ENCODE measurements at places on chromosomes 2 and 18.

GRCh38 chr2:138818556-138818955 lies 38.4 kb upstream of the NXPH2 start:
- DNase-seq: no peak

DNA sequence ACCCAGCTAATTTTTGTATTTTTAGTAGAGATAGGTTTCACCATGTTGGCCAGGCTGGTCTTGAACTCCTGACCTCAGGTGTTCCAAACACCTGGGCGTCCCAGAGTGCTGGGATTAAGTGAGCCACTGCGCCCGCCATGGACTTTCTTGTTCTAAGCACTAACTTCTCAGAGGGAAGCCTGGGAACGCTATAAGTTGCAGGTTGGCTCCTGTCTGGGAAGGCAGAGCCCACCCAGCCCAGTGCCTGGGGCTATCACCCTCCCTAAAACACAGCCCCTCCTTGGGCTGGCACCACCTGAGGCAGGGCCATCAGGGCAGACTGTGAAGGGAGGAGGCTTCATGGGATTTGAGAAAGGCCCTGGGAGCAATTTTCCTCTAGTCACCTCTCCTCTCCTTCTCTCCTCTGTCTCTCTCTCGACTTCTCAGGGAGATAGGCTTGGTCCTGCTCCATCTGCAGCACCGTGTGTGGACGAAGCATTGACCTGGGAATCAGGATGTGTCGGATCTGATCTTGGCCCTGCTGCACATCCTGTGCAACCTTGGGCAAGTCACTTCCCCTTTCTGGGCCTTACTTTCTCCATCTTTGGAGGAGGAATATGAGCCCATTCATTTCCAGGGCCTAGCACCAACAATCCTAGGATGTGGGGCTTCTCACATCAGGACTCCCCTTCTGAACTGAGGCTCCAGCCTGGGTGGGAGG lies 10.9 kb downstream of the PSD4 start:
- DNase-seq: no peak

- no peak for DNase-seq
These were observed 126.2 kb downstream of the RAPGEF4 start for GRCh38 chr2:172861656-172862476.

DNA sequence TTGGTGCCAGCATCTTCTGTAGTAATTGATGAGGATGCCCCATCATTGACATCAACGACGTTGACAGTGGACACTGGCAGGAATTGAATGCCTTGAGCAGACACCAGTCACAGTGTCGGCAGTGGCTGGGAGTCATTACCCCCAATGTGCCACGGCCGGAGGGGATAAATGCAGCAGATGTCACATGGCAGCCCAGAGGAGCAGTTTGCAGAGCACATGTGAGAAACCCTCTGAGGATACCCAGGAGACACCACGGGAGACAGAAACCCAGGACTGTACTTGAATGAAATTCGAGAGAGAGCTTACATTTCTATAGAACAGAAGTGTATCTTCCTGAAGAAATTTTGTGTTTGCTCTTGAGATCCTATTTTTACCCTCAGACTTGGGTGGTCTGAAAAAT lies 409.1 kb upstream of the TNP1 start:
- DNase-seq: no peak

- no peak for DNase-seq
These were observed 18.2 kb upstream of the FZD7 start for GRCh38 chr2:202015471-202015870.

DNA sequence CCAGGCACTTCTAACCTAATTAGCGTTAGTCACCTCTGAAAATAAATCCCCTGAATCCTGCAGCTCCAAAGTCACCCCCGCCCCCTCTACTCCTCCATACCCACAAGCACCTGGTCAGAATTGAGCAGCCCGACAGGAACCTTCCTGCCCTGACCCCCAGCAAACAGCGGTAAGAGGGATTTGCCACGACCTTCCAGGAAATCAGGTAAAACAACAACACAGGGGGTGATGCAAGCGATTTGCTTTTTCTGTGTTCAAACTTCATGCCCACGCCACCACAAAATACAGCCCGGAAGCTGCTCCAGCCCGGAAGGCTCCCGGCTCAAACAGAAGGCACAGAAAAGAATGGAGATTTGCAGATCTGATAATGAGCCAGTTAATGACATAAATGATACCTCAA lies 367.1 kb downstream of the GPD2 start:
- DNase-seq: no peak

DNA sequence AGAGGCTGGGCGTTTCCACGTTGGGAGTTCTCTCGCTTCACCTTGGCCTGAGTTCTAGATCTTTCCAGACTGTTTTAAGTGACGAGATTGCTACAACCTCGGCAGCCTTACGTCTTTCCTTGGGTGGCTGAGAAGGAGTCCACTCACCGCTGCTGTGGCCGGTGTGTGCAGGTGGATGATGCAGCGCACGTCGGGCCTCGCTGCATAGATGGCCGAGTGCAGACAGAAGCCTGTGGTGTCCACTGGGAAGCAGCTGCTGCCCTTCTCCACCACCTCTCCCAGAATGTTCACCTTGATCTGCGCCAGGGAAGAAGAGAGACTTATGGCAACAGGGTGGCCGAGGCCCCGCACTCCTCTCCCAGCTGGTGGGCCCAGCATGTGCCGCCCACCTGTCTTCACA lies 75.7 kb downstream of the ADD2 start:
- DNase-seq: no peak

GRCh38 chr2:43852196-43852730 lies 13.5 kb downstream of the ABCG8 start:
- DNase-seq: no peak

DNA sequence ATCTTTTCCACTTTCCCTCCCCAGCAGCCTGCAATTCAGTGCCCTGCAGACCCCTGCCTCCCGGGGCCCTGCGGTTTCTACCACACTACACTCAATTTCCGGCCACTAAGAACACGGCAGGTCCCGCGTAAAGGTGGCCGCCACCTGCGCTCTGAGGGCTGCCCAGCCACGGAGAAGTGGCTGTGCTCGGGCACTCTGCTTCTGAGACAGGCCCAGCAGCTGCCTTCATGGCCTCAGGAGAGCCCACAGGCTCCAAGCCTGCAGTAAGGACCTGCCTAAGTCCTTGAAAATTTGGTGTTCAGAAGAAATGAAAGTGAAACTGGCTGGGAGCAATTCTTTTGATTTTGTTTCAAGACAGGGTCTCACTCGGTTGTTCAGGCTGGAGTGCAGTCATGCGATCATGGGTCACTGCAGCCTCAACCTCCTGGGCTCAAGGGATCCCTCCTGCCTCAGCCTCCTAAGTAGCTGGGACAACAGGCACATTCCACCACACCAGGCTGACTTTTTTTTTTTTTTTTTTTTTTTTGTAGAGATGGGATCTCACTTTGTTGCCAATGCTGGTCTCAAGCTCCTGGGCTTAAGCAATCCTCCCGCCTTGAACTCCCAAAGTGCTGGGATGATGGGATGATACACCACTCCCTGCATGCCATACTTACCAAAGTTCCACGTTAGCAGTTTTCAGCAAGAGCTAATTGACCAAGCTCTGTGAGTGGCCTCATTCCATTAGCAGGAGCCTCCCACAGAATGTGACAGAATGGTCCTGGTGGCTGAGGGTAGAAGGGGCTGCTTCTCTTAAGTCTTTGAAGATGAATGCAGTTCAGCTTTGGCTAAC lies 14.6 kb upstream of the ALPP start:
- no peak for DNase-seq

GRCh38 chr2:1835581-1836201 lies 91.4 kb upstream of the PXDN start:
- no peak for DNase-seq

DNA sequence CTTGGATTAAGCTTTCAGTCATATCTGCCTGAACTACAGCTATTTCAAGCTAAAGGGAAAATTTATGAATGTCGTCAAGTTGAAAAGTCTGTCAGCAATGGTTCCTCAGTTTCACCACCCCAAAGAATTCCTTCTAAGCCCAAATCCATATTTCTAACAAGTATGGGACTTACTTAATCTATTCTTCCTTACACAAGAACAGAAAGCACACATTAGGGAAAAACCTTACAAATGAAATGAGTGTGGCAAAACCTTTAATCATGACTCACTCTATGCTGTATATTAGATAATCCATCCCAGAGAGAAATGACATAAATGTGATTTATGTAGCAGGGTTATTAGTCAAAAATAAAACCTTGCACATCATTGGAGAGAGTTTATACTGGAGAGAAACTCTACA lies 78.9 kb downstream of the RAB31 start:
- no peak for DNase-seq

- DNase-seq: no peak
These were observed 27.0 kb upstream of the HNMT start for GRCh38 chr2:137937246-137937645.

DNA sequence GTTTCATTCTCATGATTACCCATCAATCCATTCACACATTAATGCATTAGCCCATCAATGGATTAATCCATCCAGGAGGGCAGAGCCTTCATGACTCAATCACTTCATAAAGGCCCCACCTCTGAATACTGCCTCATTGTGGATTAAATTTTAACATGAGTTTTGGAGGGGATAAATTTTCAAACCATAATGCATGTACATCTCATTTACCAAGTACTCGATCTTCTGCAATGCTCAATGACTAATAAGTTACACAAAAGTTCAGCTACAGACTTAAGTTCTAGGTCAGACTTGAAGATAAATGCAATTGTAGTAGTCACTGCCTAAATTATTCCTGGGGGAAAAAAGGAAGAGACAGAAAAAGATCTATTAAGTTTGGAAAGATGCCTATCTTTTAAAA lies 120.0 kb upstream of the OSR1 start:
- no peak for DNase-seq

DNA sequence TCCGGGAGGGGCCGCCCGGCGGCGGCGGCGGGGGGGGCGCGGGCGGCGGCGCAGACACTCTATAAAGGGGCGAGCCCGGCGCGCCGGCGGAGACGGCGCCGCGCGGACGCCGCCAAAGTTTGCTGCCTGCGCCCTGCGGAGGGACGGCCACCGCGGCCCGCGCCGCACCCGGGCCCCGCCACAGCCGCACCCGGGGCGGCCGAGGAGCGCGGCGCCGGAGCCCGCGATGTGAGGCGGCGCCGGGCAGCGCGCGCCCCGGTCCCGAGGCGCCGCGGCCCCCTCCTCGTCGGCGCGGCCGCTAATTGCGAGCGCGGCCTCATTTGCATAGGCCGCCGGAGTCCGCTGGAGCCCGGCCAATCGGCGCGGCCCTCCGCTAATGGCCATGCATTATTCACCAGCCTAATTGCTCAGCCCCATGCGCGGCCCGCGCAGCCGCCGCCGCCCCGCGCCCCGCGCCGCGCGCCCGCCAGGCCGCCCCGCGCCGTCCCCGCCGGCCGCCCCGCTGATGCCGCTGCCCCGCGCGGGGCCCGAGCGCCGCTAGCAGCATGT lies at the start of gene SALL3:
TSS of gene SALL3 (plus strand) at position 89 of the 549 bp plus-strand sequence. CDS start at position 546, 457 bp downstream.
- DNase-seq: no peak

DNA sequence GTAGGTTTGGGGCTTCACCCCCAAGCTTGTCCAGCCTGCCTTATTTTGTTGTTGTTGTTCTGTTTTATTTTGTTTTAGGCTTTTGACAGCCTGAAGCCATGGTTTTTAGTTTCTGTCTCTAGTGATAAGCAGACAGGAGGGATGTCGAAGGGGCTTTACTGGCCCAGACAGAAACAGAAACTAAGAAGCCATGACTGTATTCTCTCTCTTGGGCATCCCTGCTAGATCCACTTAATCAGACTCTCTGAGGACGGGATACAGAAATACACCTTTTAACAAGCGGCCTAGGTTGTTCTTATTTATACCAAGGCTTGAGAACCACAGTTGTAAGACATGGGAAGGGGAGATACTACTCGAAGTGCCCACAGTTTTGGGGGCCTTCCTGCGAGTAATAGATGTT lies 330.9 kb downstream of the SLC8A1 start:
- no peak for DNase-seq

DNA sequence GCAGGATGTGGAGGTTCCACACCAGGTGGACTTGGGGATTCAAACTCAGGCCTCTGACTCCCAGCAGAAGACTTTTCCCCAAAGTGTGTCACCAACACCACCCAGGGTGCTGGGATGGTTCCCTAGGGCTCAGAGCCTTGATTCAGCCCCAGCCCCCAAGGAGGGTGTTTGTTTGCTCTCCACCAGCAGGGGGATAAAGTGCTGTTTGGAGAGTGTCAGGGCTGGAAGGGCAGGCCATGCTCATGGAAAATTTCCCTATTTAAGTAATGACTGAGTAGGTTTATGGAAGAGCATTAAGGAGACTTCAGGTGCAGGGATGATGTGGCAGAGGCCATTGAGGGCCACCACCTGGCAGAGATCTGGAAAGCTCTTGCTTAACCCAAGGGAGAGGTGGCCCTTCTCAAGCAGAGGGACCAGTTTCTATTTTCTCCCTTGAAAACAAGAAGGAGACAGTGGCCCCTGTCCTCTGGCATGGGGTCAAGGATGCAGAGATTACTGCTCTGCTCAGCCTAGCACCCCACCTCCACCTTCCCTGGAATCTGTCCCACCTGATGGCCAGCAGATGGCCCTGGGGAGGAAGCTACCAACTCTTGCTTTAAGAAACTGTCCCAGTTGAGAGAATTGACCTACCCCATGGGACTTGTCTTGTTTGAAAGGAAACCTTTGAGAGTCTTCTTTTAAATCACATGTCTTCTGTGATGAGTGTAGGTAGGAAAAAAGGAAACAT lies 122.1 kb downstream of the ACOXL start:
- no peak for DNase-seq

- no peak for DNase-seq
These were observed 71.6 kb downstream of the GNAL start for GRCh38 chr18:11760498-11761167.

GRCh38 chr18:50469380-50469781 lies 90.5 kb upstream of the MAPK4 start:
- no peak for DNase-seq

- DNase-seq: no peak
These were observed 71.3 kb upstream of the SETBP1 start for GRCh38 chr18:44609181-44609941.

DNA sequence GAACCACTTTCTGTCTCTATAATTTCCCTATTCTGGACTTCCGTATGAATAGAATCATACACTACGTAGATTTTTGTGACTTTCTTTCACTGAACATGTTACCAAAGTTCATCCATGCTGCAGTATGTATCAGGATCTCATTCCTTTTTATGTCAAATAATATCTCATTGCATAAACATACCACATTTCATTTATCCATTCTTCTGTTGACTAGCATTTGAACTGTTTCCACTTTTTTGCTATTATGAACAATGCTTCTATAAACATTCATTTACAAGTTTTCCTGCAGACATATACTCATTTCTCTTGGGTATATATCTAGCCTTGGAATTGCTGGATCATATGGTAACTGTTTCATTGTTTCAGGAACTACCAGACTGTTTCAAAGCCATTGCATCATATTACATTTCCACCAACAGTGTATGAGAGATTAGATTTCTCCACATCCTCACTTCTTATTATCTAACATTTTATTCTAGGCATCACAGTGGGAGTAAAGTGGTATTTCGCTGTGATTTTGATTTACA lies 186.2 kb downstream of the DYM start:
- no peak for DNase-seq

DNA sequence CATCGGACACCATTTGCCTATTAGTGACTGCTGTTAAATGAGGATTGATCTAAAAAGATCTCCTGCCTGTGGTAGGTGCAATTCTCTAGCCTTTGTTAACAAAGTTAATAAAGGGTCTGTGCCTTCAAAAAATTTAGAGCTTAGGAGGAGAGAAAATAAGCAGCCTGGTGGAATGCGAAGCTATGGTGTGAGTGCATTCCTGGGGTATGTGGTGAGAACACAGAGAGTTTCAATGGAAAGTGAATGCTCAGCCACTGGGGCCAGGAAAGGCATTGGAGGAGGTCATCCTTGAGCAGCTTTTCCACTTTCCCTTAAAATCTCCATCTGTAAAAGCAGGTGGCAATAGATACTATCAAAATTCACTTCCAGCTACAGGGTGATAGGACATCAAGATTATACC lies 331.2 kb upstream of the LRATD1 start:
- DNase-seq: no peak

Data from activated T-cell treated with anti-CD3 and anti-CD28 coated beads for 4 hours (primary cell).